T-helper 17 cell (primary cell): ENCODE measurements at places on chromosomes 1 and 21. TPM values are rescaled to one million over a fixed set of nuclear protein-coding genes. Genes with fewer than 3 reads are reported as not detected.
A peak's percentile ranks its signal among the peaks of the same experiment; 100 is the strongest.

DNA sequence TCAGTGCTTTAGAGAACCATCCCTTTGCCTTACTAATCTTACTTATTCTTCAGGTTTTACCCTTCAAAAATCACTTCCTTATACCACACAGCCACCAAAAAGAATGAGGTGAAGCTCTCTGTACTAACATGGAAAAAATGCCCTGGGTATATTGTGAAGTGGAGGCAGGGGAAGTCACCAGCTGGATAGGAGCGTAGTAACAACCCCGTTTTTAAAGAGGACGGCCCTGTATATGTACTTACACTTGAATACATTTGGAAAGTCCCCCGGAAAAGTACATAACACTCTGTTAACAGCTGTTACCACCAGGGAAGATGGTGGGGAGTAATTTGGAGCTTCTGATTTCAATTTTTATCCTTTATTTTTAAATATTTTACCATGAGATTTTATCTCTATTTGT, 28.2 kb upstream of the KHDRBS1 start:
- DNase-seq = no peak
- peaks cover 51% of the 10 kb centered on the region for H3K4me1 ChIP-seq
- H3K27ac ChIP-seq = peak overlapping the region; percentile 96
- no peaks in the 10 kb centered on the region for H3K27me3 ChIP-seq
- peak overlapping the region; percentile 22 for H3K4me3 ChIP-seq

- H3K4me1 ChIP-seq = no peaks in the 10 kb centered on the region
- no peak overlapping the region for H3K4me3 ChIP-seq
- peaks cover 2% of the 10 kb centered on the region for H3K36me3 ChIP-seq
Measured at GRCh38 chr1:62312698-62313097, 6.5 kb downstream of the KANK4 start.

OR6K3 gene
- not detected for total RNA-seq

MRPL39 gene
- 8.9 TPM for total RNA-seq
